Endodermal cell (in vitro differentiated cells): ENCODE measurements at places on chromosomes 16 and 17. TPM values are rescaled to one million over a fixed set of nuclear protein-coding genes. Genes with fewer than 3 reads are reported as not detected.

GRCh38 chr16:58024486-58025350 lies 836 bp upstream of the MMP15 start:
- peak overlapping the region; percentile 85 for H3K4me3 ChIP-seq
- H3K4me1 ChIP-seq, result peaks cover 25% of the 10 kb centered on the region
- no peak overlapping the region for H3K27ac ChIP-seq
- peaks cover 26% of the 10 kb centered on the region for H3K36me3 ChIP-seq
- peak; percentile 85 for DNase-seq

DNA sequence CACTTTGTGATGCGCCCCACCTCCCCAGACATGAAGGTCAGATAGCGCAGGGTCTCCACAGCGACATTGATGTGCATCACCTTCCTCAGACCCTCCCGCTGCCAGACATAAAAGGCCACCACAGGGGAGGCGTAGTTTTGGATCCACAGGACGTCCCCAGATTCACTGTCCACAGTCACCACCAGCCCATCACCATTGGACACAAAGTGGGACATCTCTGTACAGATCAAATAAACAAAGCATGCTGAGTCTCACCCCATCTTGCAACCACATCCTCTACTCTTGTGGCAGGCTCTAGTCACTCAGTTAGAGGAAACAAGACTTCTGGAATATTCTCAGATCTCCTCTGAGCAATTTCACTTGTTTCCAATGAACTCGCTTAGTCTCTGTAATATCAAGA lies 46.3 kb upstream of the ICAM2 start:
- H3K36me3 ChIP-seq, result peaks cover 12% of the 10 kb centered on the region
- no peak overlapping the region for H3K4me3 ChIP-seq
- no peaks in the 10 kb centered on the region for H3K27me3 ChIP-seq
- H3K4me1 ChIP-seq, result no peaks in the 10 kb centered on the region

- peak overlapping the region; percentile 93 for H3K4me3 ChIP-seq
- peak; percentile 53 for DNase-seq
- H3K27ac ChIP-seq, result peak overlapping the region; percentile 48
These were observed 539 bp downstream of the IFT20 start for GRCh38 chr17:28334666-28335200.

DNA sequence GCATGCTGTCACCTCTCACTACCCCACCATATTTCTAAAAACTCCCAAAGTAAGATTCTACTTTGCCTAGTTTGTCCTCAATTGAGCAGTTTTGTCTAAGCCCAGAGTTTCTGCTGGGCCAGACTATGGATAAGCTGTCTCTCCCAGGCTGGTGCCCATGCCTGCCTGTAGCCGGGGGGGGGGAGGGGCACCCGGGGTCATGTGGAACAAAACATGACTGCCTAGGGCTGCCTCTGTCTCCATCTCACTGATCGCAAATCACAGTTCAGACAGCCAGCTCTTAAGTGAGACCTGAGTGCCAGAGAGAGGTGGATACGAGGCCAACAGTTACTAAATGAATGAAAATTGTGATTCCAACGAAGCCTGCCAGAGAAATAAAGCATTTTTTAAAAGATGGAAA lies 78.8 kb upstream of the RPRML start:
- no peaks in the 10 kb centered on the region for H3K27me3 ChIP-seq
- H3K36me3 ChIP-seq, result no peaks in the 10 kb centered on the region
- DNase-seq, result no peak

The ACD gene
- 27.8 to 41.5 TPM (median 34.6 TPM) in 3 replicates for total RNA-seq

DNA sequence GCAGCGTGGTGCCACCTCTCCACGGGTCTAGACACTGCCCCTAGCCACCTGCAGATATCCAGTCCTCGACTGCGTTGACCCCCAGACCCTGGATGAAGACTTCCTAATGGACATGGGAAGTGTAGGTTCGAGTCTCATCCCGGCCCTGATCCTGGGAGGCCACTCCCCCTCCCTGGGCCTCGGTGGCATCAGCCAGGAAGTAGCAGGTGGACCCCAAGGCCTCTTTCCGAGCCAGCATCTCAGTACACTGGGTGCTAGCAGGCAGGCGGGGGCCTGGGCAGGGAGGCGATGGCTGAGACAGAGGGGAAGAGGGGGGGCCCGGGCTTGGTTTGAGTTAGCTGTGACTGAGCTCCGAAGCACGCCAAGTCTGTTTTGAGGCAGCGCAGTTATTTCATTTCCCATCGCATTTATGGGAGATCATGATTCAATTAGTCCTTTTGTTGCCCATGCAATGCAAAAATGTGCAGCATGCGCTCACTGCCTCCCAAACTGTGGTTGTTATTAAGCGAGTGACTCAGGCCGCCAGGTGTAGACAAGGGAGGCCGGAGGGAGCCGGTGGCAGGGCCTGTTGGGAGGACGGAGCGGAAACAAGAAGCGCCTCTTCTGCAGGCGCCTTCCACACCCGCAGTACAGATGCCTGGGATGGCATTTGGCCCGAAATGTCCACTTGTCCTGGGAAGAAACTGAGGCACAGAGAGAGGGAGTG lies 25.3 kb upstream of the ZNF469 start:
- H3K27ac ChIP-seq, result no peak overlapping the region
- no peak overlapping the region for H3K4me3 ChIP-seq
- no peaks in the 10 kb centered on the region for H3K27me3 ChIP-seq
- H3K4me1 ChIP-seq, result no peaks in the 10 kb centered on the region
- H3K36me3 ChIP-seq, result no peaks in the 10 kb centered on the region

- peaks cover 10% of the 10 kb centered on the region for H3K36me3 ChIP-seq
- H3K4me1 ChIP-seq, result peaks cover 5% of the 10 kb centered on the region
- H3K4me3 ChIP-seq, result peak overlapping the region; percentile 94
- peaks cover 8% of the 10 kb centered on the region for H3K27me3 ChIP-seq
- no peak overlapping the region for H3K27ac ChIP-seq
These were observed 1.2 kb downstream of the DUSP14 start for GRCh38 chr17:37490638-37491614.

The C17orf107 gene
- 0.77 to 1.4 TPM (median 0.82 TPM) in 3 replicates for total RNA-seq

The ADGRG1 gene
- 0.11 to 0.64 TPM (median 0.38 TPM) in 3 replicates for total RNA-seq

The TOX3 gene
- 8.5 and 8.6 TPM in 2 replicates for total RNA-seq

GRCh38 chr17:36858119-36859002 lies 78.9 kb upstream of the LHX1 start:
- DNase-seq, result peak; percentile 43
- H3K4me3 ChIP-seq, result no peak overlapping the region
- no peak overlapping the region for H3K27ac ChIP-seq
- H3K36me3 ChIP-seq, result no peaks in the 10 kb centered on the region
- peaks cover 8% of the 10 kb centered on the region for H3K4me1 ChIP-seq

GRCh38 chr17:9389111-9389527 lies 186.5 kb downstream of the STX8 start:
- H3K36me3 ChIP-seq, result no peaks in the 10 kb centered on the region
- H3K27me3 ChIP-seq, result no peaks in the 10 kb centered on the region
- no peak overlapping the region for H3K4me3 ChIP-seq
- H3K4me1 ChIP-seq, result no peaks in the 10 kb centered on the region
- no peak overlapping the region for H3K27ac ChIP-seq

The CCL14 gene
- not detected in 3 replicates for total RNA-seq

- peaks cover 9% of the 10 kb centered on the region for H3K27me3 ChIP-seq
- no peaks in the 10 kb centered on the region for H3K36me3 ChIP-seq
- no peak overlapping the region for H3K27ac ChIP-seq
- no peaks in the 10 kb centered on the region for H3K4me1 ChIP-seq
These were observed 138.4 kb downstream of the PRKCB start for GRCh38 chr16:23974223-23974622.

The NUBP2 gene
- total RNA-seq, result 45.3 to 67.8 TPM (median 61.5 TPM) in 3 replicates

GRCh38 chr17:3043737-3044365 lies 19.6 kb downstream of the OR1D5 start:
- H3K36me3 ChIP-seq, result no peaks in the 10 kb centered on the region
- no peak overlapping the region for H3K27ac ChIP-seq
- DNase-seq, result peak; percentile 83
- H3K4me1 ChIP-seq, result no peaks in the 10 kb centered on the region

DNA sequence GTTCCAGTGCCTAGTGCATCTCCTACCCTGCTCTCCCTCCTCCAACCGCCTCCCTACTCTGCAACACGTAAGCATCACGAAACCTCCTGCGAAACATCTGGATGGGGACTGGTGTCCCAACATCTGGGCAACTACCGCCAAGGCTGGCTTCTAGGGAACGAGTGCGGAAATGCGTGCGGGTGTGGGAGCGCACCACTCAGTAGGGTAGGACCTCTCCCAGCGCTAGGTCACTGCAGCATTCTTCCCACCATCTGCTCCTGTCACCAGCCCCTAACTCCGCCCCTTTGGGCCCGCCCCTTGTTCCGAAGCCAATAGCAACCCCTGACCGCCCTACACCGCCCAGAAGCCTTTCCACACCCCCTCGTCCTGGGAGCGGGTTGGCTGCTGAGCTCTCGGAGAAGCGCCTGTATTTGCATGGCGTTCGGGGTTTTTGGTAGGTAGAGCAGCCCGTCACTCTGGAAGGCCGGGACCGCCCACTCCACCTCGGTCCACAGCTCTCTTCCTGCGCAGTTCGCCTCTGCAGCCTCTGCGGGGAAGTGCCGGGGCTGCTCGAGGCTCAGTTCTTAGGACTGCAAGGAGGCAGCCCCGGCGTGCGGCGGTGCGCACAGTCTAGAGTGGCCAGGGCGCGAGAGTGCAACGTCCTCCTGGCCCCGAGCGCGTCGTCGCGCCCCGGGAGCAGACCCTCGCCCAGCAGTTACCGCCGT lies at the start of gene HS3ST3B1:
Gene HS3ST3B1, plus strand, starts transcription at position 507 of the 704 bp plus-strand sequence. CDS start 438 bp downstream, outside the sequence.
- peak; percentile 100 for DNase-seq
- H3K36me3 ChIP-seq, result no peaks in the 10 kb centered on the region
- peak within 1 kb of the TSS; percentile 92 for H3K4me3 ChIP-seq
- H3K27me3 ChIP-seq, result peaks cover 66% of the 10 kb centered on the region

GRCh38 chr17:2580661-2581060 lies 12.8 kb upstream of the PAFAH1B1 start:
- peak overlapping the region; percentile 44 for H3K27ac ChIP-seq
- H3K4me3 ChIP-seq, result no peak overlapping the region
- no peaks in the 10 kb centered on the region for H3K27me3 ChIP-seq
- peak; percentile 46 for DNase-seq
- peaks cover 6% of the 10 kb centered on the region for H3K4me1 ChIP-seq
- no peaks in the 10 kb centered on the region for H3K36me3 ChIP-seq

GRCh38 chr17:42075789-42076188 lies 22.5 kb downstream of the ZNF385C start:
- no peak overlapping the region for H3K4me3 ChIP-seq
- no peak for DNase-seq
- no peak overlapping the region for H3K27ac ChIP-seq
- no peaks in the 10 kb centered on the region for H3K4me1 ChIP-seq

- H3K27me3 ChIP-seq, result peaks cover 98% of the 10 kb centered on the region
- peaks cover 11% of the 10 kb centered on the region for H3K4me1 ChIP-seq
- no peak for DNase-seq
- no peak overlapping the region for H3K27ac ChIP-seq
- H3K4me3 ChIP-seq, result no peak overlapping the region
- peaks cover 6% of the 10 kb centered on the region for H3K36me3 ChIP-seq
These were observed 5.1 kb downstream of the CBX8 start for GRCh38 chr17:79791735-79792161.

- peaks cover 33% of the 10 kb centered on the region for H3K4me1 ChIP-seq
- H3K27me3 ChIP-seq, result no peaks in the 10 kb centered on the region
- H3K27ac ChIP-seq, result peak overlapping the region; percentile 47
- H3K36me3 ChIP-seq, result no peaks in the 10 kb centered on the region
- no peak overlapping the region for H3K4me3 ChIP-seq
These were observed 5.9 kb downstream of the CLEC19A start for GRCh38 chr16:19291475-19291874.

The ITGAD gene
- total RNA-seq, result not detected in 3 replicates

The CES2 gene
- 24.0 to 36.8 TPM (median 31.6 TPM) in 3 replicates for total RNA-seq

The KRT20 gene
- not detected in 2 replicates for total RNA-seq

DNA sequence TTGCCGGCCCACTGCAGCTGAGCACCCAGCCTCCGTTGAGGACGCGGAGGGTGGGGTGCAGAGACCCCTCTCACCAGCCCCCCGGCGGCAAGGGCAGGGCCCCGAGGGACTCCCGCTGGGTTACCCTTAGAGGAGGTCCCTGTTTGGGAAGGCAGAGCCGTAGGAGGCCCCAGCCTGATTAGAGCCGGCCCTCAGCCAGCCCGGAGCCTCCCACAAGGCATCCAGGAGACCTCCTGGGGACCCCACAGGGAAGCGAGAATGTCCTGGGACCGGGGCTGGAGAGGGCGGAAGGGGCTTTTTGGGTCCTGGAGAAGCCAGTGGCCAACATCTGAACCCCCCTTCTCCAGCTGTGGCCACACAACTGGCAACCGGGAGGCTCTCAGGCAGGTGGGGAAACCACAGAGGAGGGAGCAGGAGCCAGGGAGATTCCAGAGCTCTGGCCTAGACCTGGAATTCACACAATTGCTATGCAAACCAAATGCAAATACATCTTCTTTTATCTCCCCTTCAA lies 21.7 kb upstream of the SP6 start:
- no peaks in the 10 kb centered on the region for H3K36me3 ChIP-seq
- H3K4me3 ChIP-seq, result no peak overlapping the region
- peaks cover 18% of the 10 kb centered on the region for H3K27me3 ChIP-seq

GRCh38 chr16:2977440-2977839 lies 2.8 kb downstream of the PKMYT1 start:
- H3K4me1 ChIP-seq, result peaks cover 3% of the 10 kb centered on the region
- H3K27ac ChIP-seq, result no peak overlapping the region
- no peaks in the 10 kb centered on the region for H3K27me3 ChIP-seq
- H3K36me3 ChIP-seq, result peaks cover 29% of the 10 kb centered on the region
- DNase-seq, result no peak
- no peak overlapping the region for H3K4me3 ChIP-seq

The TSNAXIP1 gene
- 2.7 to 2.8 TPM (median 2.7 TPM) in 3 replicates for total RNA-seq

The ERN2 gene
- 1.3 to 2.2 TPM (median 1.4 TPM) in 3 replicates for total RNA-seq

The SLC5A10 gene
- total RNA-seq, result 0.11 to 0.28 TPM (median 0.17 TPM) in 3 replicates

The HAP1 gene
- 1.5 to 1.7 TPM (median 1.6 TPM) in 3 replicates for total RNA-seq

DNA sequence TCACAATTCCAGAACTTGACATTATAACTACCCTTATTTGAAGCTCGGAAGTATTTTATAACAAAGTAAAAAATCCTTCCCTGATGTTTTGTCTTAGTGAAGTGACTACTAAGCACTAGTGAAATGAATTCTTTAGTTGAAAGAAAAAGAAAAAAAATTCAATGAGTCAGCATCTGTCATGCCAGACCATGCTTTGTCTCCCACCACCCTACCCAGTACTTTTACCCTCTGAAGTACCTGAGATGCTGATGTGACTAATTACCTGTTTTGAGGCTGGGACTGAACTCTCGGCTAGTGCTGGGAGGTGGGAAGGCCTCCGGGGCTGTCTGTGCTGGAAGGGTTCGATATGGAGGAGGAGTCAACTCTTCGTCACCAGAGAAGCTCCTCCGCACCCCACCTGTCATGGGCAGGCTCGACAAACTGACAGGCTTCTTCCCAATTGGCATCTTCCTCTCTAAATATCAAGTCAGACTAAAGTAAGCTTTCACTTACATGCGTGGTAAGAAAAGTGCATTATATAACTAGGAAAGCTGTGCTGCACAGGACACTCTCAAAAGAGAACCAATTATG lies 19.6 kb downstream of the NME2 start:
- DNase-seq, result peak; percentile 56
- no peak overlapping the region for H3K27ac ChIP-seq
- no peaks in the 10 kb centered on the region for H3K27me3 ChIP-seq
- H3K4me3 ChIP-seq, result no peak overlapping the region
- peaks cover 66% of the 10 kb centered on the region for H3K36me3 ChIP-seq
- H3K4me1 ChIP-seq, result no peaks in the 10 kb centered on the region
